ENCODE measurements at places on chromosomes 1 and 21.

DNA sequence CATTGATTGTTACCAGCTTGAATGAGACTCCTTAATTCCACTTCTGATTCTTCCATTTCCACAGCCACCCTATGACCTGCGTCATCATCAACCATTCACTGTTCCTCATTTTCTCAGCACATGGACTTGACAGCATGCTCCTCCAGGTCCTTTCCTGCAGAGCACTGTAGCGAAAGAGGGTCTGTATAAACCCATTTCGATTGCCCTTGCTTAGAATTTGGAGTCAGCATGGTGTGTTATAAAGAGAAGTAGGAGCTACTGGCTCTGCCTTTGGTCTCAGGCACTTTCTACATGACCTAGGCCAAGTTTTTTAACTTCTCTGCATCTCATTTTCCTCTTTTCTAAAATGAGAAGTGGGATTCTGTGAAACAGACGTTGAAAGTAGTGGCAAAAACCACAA lies 133.8 kb downstream of the AK5 start:
- DNase-seq = no peak

- DNase-seq = no peak
These were observed 1282.6 kb downstream of the NCAM2 start for GRCh38 chr21:22280851-22281250.

DNA sequence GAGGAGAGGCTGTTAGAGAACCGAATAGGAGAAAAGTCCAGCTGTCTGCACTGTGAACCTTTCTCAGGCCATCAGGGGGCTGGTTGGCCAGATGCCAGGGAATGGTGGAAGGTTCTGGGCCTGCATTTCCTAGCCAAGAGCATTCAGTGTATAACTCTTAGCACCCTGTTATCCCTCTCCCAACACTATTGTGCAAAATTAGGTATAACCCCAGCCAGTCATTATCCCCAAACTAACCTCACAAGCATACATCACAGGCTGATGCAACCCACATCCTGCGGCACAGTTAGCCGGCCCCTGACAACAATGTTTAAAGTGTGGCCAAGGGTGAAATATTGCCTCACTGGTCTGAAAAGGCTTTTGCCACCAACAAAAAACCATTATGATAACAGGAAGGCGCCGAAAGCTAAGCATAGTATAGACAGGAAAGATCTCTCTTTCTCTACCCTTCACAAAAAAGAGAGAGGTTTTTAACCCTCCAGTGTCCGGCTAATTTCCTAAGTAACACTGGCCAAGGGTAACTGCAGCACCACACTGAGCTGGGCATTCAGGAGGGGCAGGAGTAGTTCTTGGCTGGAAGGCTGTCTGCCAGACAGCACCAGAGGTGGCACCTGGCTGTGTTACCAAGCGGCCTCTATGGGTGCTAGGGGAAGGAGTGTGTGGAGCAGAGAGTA lies 77.3 kb upstream of the BCAR3 start:
- no peak for DNase-seq

- no peak for DNase-seq
These were observed 6.3 kb upstream of the GPR25 start for GRCh38 chr1:200866521-200866920.

- DNase-seq = no peak
These were observed 9.5 kb downstream of the MR1 start for GRCh38 chr1:181043025-181043888.

GRCh38 chr1:119101563-119101962 lies 38.9 kb downstream of the WARS2 start:
- DNase-seq = no peak

GRCh38 chr1:151620286-151620685 lies 8.4 kb downstream of the SNX27 start:
- no peak for DNase-seq

DNA sequence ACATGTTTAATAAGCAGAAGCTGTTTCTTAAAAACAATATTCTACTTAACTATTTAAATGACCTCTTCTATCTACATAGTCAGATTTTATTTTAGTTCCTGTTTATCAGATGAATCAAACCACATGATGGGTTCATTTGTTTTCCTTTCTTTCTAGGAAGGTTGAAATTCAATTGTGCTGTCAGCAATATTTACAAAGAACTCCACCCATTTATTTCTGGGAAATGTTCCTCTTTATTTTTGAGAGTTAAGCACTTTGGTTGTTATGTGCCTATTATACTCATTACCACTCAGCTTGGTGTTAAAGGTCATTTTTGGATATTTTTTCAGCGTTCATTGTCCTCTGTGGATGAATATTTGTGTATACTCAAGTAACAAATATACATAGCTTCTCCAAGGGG lies 84.9 kb downstream of the C4BPA start:
- no peak for DNase-seq

- no peak for DNase-seq
These were observed 88.1 kb upstream of the ARHGEF16 start for GRCh38 chr1:3366126-3367051.

- no peak for DNase-seq
These were observed 24.5 kb downstream of the COA6 start for GRCh38 chr1:234397732-234398131.

DNA sequence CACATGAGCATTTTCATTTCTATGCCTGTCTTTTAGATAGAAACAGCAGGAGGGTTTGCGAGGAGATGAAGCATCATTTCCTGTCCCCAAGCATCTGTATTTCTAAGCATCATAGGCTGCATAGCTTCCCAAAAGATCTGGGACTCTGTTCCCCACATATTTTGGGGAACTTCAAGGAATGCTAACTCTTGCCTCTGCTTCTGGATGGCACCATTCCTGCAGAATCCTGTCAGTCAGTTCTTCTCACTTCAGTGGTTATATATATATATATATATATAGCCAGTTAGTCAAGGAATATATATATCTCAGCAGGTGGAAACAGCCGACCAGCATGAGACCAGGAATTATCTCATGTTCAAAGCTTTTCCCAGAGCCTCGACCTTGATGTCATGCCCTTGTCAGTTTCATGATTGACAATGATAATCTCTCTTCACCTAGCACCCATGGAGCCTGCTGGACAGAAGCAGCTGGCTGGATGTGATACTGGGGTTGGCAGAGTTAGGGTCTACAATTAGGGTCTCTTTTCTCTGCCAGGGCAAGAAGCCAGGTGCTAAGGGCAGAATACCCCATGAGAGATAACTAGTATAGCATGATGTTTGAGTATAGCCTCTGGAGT lies 2.4 kb downstream of the PFKFB2 start:
- no peak for DNase-seq

DNA sequence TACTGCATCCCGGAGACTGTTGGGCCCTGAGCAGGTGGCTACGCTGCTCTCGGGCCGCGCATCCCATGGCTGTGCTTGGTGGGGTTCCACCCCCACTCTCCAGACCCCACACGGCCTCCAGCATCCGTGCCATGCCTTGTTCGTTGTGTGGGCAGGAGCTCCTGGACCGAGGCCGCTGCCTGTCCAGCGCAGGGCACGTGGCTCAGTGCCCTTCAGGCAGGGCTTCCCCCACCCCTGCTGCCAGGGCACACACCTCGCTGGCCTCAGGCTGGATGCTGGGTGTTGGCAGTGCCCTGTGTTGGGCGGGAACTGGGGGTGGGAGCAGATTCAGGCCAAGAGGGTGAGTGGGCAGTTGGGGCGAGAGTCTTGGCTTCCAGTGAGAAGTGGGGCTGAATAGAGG lies 9.9 kb downstream of the PRKCZ start:
- DNase-seq = no peak

DNA sequence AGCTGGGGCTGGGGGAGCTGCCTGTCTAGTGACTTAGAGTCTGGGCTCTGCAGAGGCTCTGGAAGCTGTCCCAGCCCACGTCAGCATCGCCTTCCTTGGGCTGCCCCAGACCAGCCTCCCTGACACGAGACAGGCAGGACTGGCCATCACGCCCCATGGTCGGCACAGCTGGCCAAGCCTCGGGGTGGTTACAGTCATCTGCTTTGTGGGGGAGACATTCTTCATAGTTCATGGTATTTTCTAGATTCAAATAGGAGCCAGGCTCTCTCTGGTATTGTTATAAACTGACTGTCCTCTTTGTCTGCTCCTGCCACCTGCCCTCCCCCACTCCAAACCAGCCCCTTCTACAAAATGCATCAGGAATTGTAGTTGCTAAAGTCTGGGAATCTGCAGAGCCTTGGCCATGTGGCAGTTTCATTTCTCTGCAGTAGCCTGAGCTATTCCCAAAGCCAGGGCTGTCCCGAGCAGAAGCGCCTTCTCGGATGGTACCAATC lies 29.4 kb downstream of the OLFML2B start:
- DNase-seq = no peak

- no peak for DNase-seq
These were observed 81.0 kb upstream of the AKT3 start for GRCh38 chr1:243930822-243931671.

- DNase-seq = no peak
These were observed 126.0 kb upstream of the IPO9 start for GRCh38 chr1:201702936-201703335.

GRCh38 chr1:39269791-39270342 lies 65.4 kb downstream of the MACF1 start:
- no peak for DNase-seq

DNA sequence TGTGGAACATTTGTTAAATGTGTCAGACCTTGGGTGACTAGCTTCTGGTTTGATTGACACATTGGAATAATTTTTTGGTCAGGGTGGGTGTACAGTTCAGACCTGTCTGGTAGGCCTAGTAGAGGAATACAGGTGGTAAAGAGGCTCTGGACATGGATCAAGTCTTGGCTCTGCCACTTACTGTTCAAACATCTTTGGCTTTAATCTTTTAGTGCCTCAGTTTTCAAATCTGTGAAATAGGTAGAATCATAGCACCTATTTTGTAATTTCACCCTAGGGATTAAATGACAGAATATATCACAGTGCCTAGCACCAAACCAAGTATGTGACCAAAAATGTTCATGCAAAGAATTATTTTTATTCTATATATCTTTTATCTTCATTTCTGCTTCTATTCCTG lies 340.4 kb downstream of the RPS6KC1 start:
- DNase-seq = no peak

DNA sequence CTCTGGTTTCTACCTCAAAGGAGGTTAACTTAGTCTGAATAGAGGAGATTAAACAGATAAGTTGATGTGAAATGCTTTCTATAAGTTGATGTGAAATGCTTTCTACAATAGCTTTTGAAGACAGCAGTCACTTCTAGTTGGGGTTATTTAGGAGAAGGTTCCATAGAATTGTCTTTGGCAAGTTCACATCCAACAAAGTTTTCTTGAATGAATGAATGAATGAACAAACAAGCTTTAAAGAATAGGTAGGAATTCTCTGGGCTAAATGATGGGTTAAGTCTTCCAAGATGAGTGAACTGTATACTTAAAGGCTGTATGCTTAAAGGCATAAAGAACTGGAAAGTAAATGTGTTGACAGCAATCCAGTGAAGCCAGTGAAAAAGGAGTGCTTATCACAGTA lies 1.9 kb downstream of the CDC73 start:
- DNase-seq = no peak

GRCh38 chr1:235722858-235723257 lies 73.3 kb upstream of the GNG4 start:
- DNase-seq = no peak

DNA sequence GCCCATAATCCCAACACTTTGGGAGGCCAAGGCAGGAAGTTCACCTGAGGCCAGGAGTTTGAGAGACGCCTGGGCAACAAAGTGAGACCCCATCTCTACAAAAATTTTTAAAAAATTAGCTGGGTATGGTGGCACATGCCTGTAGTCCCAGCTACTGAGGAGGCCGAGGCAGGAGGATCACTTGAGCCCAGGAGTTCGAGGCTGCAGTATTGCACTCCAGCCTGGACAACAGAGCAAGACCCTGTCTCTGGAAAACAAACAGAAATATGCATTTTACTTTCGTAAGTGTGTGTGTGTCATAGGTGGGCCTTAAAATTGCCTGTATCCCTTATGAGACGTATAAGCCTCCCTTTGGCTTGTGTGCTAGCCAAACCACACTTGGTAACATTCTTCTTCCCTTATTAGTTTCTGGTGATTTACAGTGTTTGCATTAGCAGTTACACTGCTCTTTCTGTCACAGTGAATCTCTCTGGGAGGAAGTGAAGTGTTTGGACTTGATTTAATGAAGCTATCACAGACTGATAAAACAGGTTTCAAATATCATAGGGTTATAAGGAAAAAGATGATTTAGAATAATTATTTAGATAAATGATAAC lies 48.9 kb upstream of the KIF26B start:
- DNase-seq = no peak

DNA sequence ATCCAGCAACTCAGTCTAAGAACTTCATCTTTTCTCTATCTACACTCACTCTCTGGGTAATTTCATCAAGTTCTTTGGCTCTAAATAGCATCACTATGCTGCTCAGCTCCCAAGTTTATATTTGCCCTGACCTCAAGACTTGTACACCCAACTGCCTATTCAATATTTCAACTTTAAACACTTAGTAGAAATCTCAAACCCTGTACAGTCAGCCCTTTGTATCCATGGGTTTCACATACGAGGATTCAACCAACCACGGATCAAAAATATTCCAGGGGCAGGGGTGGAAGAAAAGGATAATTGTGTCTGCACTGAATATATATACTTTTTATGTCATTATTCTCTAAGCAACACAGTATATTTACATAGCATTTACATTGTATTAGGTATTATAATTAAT lies 13.9 kb downstream of the ASH1L start:
- DNase-seq = no peak

GRCh38 chr1:115761601-115762302 lies 6.8 kb downstream of the CASQ2 start:
- DNase-seq = no peak

DNA sequence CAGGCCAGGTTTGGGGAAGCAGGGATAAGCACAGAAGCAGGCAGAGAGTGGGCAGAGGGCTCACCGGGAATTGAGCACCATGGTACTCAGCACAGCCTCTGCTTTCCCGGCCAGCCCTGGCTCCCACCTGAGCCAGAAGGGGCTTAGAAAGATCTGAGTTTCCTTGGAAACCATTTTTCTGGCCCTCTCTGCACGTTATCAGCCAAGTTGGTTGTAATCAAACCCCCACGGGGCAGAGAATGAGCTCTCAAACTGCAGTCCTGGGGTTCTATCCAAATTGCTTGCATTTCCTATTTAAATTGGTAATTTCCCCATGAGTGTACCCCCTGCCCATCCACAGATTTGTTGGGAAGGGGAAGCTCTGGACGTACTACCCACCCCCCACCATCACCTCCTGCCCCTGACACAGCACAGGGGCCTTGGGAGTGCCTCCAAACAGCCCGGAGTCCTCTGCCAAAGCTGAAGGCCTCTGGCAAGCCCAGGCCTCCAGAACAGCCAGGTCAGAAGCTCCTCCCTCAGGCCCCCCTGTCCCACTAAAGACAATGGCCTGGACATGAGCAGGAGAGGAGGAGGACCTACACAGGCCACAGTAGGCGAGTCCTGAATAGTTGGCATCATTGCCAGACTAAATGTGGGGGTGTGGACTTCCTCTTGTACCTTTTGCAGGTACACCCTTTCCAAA lies 42.7 kb upstream of the GJB5 start:
- DNase-seq = no peak

DNA sequence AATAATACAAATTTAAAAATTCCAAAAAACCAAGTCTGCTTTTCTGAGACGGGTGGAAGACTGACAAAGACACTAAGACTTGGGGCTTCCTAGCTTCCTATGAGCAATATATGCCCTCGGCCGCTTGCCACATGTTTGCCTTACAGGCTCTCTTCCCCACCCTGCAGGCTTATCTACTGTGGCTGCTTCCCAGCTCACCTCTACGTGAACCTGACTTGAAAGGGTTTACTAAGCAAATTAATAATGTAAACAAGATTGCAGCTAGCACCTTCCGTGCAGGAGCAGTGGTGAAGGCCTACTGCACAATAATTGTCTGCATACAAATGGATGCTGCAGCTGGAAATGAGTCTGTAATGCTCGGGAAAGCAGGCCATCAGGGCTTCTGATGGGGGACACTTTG lies 152.9 kb upstream of the DAB1 start:
- DNase-seq = no peak

GRCh38 chr1:15683345-15684039 lies 628 bp upstream of the PLEKHM2 start:
- DNase-seq = no peak
